Fibroblast of the aortic adventitia (primary cell): ENCODE measurements at places on chromosomes 12 and 14.

DNA sequence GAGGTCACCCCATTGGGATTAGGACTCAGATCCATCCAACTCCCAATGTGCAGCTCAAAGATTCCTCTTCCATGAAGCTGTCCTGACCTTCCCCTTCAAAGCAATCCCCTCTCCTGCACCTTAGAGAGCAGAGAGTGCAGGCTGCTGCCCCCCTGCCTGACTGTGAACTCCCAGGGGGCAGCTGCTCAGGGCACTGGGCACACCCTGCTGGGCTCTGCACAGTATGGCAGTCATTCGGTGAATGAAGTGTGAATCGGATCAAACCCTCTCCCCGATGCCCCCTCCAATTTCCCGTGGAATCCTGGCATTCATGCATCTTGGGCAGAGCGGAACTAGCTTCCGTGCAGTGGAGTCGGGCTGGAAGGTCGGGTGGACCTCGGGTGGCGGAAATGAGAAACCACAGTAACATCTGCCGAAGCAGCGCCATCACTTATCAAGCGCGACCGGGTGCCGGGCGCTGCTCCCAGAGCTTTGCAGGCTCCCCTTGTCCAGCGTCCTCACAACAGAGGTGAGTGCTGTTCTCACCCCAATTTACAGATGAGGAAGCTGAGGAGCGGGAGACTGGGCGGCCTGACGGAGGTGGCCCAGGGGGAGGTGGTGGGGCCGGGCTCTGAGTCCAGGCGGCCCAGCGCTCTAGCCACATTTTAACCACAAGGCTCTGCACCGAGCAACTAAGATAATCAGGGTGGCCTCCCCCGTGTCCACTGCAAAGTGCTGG lies 14.7 kb downstream of the GALNT9 start:
- DNase-seq: no peak

- peak; percentile 78 for DNase-seq
Observed at GRCh38 chr14:72617391-72618031, 276.4 kb downstream of the DPF3 start.

GRCh38 chr14:49485290-49485689 lies 100.9 kb downstream of the RPS29 start:
- DNase-seq: no peak

GRCh38 chr12:13005649-13006048 lies 5.6 kb upstream of the HEBP1 start:
- no peak for DNase-seq
